ENCODE measurements at places on chromosomes 2 and 18.
A peak's percentile ranks its signal among the peaks of the same experiment; 100 is the strongest.

DNA sequence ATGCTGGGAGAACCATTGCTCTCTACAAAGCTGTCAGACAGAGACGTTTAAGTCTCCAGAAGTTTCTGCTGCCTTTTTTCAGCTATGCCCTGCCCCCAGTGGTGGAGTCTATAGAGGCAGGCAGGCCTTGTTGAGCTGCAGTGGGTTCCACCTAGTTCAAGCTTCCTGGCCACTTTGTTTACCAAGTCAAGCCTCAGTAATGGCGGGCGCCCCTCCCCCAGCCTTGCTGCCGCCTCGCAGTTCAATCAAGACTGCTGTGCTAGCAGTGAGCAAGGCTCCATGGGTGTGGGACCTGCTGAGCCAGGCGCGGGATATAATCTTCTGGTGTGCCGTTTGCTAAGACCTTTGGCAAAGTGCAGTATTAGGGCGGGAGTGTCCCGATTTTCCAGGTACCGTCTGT, 52.7 kb upstream of the SCYGR2 start:
- DNase-seq = peak; percentile 7

- DNase-seq = no peak
These were observed 57.9 kb upstream of the CXCR4 start for GRCh38 chr2:136175868-136176267.

GRCh38 chr2:63078852-63079606, 28.4 kb downstream of the OTX1 start:
- peak; percentile 49 for DNase-seq

- no peak for DNase-seq
These were observed 750.0 kb upstream of the ID2 start for GRCh38 chr2:7931808-7932207.

- peak; percentile 83 for DNase-seq
These were observed 104.5 kb downstream of the MEIS1 start for GRCh38 chr2:66539452-66539851.

- DNase-seq = no peak
These were observed 61.3 kb downstream of the UGP2 start for GRCh38 chr2:63903003-63903402.

DNA sequence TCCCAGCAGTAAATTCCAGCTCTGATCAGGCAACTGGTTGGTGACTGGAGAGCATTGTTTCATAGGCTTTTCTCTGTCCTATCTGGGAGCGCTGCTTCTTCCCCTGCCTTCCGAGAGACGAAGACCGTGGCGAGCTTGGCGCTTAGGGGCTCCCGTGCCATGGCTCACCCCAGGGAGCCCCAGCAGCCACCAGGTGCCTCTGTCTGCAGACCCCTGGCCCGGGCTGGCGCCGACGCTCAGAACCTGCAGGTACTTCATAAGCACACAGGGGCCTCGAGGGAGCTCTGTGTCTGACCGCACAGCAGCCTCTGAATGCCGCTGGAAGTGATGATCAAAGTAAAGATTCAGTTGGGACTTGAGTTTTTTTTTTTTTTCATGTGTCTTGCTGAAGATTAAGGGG, 19.1 kb upstream of the RBM44 start:
- DNase-seq = no peak

DNA sequence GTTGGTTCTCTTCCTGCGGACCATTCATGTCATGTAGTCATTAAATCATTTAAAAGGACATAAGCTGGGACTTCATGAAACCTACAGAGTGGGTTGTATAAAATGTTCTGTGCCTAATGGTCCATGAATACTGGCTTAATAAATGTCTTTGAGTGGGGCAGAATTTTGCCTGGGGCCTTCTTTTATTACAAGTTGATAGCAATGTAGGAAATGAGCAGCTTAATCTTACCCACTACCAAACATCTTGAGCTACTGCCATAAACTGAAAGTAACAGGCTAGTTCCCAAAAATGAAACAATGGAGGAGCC, 130.9 kb downstream of the TMEM17 start:
- DNase-seq = no peak

- no peak for DNase-seq
These were observed 510.8 kb downstream of the TRIB2 start for GRCh38 chr2:13227578-13227977.

DNA sequence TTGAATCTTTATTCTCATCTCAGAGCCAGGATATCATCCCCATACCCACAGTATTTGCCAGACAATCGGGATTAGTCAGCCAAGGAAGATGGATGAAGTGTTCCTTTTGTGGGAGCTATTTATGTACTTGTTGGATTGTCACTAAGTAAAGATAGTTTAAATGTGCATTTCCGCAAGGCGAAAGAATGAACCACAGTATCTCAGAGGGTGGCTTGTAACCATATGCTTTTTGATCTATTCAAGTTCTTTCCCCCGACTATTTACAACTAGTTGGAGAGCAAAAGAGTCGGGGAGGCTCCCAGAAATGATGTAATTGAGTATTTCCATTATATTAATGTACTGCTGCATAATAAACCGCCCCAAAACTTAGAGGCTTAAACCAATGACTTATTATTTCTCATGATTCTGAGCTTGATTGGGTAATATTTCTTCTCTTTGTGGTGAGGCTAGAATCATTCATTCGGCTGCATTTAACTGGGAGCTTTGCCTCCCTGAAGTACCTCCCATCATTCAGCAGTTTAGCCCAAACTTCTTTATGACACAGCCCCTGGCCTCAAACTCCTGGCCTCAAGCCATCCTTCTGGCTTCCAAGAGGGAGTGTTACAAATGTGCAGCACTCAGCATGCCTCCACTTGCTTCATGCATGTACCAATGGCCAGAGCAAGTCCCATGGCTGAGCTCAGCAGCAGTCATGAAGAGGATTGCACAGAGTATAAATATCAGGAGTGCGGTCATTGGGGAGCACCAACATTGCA, 423.7 kb downstream of the METTL4 start:
- DNase-seq = peak; percentile 99

DNA sequence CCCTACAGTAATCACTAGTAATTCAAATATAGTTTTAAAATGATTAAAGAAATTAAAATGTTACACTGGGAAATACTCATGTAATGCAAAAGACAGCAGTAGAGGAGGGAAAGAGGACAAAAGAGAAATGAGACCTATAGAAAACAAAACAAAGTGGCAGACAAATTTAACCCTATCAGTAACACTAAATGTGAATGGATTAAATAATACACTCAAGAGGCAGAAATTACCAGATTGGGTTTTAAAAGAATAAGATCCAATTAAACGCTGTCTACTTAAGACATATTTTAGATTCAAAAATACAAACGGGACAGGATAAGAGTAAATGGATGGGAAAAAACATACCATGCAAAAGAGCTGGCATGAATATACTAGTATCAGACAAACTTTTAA, 17.0 kb downstream of the TLK1 start:
- DNase-seq = no peak

DNA sequence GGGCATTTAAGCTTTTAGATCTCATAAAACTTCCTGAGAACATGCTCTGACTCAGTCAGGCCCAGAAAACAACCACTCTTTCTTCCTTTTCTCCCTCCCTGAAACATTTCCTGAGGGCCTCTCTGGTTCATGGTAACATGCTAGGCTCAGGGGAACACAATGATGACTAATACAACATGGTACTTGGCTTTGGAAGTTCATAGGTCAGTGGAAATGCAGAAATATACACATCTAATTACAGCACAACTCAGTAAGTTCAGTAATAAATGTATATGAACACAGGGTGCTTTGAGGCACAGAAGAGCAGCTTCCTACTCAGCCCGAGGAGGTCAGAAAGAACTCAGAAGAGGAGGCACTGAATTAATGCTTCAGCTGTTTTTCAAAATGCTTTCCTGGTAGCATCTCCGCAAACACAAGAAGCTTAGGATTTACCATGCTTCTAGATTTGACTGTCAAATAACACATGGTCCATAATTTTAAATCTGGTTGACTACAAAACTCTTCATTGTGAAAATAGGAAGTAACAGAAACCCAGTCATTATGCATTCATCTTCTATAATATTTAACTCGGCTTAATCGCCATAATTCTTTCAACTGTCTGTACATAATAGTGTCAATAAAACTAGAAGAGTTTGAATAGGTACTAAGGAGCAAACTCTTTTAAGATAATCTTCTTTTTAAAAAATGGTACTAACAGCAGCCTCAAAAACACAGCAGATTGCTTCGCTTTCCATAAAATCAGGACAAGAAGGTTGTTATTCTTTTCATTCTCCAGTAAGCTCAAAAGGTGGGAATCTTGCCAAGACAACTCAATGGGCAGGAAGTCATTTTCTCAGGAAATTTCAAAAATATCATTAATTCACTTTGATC, 251.3 kb downstream of the DLGAP1 start:
- peak; percentile 0 for DNase-seq

DNA sequence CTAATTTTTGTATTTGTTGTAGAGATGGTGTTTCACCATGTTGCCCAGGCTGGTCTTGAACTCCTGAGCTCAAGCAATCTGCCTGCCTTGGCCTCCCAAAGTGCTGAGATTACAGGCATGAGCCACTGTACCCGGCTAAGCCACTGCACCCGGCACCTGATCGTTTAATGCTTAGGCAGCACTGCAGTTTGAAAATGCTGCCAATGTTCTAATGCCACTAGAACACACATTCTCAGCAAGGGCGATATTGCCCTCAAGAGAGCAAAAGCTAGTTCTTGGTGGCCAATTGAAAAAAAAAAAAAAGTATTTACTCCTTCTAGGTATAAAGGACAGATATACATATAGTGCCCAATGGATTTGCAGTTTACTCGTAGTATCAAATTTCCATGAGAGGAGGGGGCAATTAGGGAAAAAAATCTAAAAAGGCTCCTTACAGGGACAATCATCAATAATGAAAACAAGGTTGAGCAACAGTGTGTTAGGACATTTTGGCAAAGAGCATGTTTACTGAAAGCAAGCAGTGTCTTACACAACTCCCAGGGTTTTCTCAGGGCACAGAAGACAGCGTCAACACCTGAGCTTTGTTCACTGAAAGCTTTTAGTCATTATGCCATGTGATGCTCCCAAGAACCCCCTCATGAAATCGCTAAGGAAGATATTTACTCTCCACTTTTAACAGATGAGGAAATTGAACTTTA, 199.9 kb upstream of the PKDCC start:
- DNase-seq = peak; percentile 85

GRCh38 chr2:189276277-189276676, 96.7 kb upstream of the COL5A2 start:
- DNase-seq = peak; percentile 98

DNA sequence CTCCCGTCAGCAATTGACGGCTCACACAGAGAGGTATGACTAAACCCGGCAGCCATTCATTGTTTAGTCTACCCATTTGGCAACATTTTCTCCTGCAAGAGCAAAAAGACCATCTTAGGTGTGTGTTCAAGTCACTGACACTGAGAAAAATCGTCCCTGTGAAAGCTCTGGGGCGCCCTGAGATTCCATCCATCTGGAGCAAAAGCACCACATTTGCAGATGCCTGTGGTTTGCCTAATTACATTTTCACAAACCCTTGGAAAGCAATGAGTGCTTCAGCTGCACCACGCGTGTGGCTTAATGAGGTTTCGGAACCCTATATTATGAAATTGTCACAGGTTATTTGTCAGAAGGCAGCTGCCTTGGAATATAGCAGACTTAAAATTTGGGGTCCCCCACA, 110.7 kb upstream of the PTPRM start:
- no peak for DNase-seq

GRCh38 chr18:31356025-31356424, 20.6 kb upstream of the DSG4 start:
- DNase-seq = no peak

- no peak for DNase-seq
These were observed 96.6 kb downstream of the MEIS1 start for GRCh38 chr2:66531567-66531966.

DNA sequence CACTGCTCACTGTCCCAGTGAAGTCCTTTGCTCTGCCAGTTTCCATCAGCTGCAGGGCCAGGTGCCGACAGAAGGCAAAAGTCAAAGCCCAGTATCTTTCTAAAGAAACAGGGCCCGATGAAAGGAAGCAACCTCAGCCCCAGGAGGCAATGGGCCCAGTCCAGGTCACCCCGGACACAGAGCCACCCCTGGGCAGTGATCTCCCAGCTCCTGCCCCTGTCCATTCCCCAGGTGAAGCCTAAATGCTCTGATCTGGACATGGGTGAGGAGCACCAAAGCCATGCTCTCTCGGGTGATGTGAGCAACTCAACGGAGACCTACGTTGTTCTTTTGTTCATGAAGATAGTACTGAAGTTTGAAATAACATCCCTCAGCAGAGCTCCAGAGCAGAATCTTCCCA, 61.6 kb downstream of the HDAC4 start:
- no peak for DNase-seq

DNA sequence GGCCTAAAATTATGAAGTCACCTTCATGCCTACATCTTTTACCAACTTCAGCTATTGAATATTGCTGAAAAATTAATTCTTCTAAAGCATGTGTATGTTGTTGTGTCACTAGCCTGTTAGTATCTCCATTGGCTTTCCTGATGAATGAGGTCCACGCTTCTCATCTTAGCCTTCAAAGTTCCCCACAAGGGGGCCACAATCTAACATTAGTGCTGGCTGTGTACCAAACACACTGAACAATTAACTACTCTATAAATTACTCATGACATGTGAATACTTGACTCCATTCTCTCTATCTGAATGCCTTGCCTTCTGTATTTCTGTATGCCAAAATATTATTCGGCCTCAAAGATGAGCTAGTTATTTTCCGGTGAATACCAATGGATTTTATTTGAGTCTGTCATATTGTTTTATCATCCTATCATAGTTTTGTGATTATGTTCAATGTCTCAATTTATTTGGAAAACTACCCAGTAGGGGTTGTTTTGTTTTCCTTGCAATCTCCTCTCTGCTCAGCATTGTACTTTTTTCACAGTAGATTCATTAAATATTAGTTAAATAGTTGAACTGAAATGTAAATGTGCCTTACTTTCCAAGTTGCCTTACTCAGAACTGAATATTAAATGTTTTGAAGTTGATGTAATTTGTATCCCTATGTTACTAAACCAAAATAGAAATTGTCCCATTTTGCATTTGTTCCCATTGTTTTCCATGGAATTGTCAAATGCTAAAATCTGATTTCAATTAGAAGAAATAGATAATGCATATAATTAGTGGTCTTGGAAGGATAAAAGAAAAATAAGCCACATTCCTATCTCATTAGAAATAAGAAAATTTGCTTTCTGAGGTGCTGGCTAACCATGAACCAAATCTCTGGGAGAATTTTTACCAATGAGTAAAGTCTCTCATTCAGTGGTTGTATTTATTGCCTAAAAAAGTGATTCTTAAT, 208.4 kb upstream of the COL3A1 start:
- DNase-seq = peak; percentile 71

DNA sequence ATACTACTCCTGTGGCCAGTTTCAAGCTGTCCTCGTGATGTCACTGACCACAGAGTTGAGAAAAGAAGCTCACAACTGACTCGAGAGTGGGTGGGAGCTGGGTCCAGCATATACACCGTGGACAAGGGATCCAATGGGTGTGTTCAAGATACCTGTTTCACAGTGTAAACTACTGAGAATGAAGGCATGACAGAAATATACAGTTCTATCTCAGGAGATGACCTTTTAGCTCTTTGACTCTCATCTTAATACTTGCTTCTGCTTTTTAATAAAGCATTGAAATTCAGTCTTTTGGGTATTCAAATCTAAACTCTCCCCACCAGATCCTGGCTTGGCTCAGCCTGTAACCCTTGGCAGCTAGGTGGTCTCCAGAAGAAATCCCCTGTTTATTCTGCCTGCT, 130.1 kb downstream of the MAP2 start:
- no peak for DNase-seq

Data from bronchial epithelial cell (primary cell).